Stimulated activated naive CD8-positive, alpha-beta T cell treated with anti-CD3 and anti-CD28 coated beads, Interleukin-15, Interleukin-2, amounts not matched to agents 100 U/mL and 50 U/mL, for 24 hours (primary cell): ENCODE measurements at places on chromosomes 4 and X.

- no peak for DNase-seq
Observed at GRCh38 chr4:94508296-94508695, 56.6 kb downstream of the PDLIM5 start.

- DNase-seq = no peak
Observed at GRCh38 chr4:60945641-60946040, 254.5 kb upstream of the ADGRL3 start.

DNA sequence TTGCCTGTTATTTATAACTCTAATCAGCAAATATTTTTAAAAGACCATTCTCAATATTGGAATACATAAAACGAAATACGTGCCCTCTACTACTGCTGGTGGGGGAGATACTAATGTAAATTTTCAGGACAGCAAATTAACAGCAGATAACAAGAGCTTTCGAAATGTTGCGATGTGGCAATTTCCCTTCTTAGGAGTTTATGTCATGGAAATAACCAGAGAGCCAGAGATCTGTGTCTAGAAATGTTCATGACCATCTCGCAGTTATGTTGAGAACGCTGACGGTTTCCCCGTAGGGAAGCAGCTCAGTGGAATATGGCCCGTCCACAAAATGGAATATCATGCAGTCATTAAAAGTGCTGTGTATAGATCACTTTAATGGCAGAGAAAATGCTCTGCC lies 238.4 kb upstream of the PSAPL1 start:
- DNase-seq = no peak

- DNase-seq = no peak
Observed at GRCh38 chr4:168388890-168389289, 70.3 kb upstream of the DDX60 start.

GRCh38 chr4:84099599-84099998 lies 399.5 kb downstream of the NKX6-1 start:
- no peak for DNase-seq

DNA sequence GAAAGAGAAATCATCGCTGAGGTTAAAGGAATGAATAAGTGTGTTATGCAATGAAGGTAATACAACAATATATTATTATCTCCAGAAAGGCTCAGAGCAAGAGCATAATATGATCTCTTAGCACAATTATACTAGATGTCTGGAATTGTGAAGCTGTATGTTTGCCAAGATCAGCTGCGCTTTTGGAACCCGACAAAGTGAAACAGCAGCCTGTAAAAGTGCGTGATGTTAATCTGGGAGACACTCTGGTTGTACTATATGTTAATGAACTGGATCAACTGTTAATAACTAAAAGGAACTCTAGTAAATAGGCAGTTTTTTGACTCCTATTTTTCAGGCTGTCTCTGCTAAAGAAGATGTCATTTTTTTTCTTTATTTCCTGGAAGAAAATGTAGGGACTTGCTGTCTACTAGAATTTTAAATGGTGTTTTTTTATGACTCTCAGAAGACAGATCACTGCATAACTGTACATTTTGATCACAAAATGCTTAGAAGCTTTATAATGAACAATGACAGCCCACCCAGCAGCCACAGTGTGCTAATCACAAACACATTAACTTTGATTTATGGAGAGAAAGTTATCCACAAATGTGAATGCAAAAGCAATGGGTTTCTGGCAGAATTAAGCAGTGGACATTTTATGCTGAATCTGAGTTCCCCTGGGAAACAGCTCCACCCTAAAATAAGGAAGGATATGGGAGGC lies 50.2 kb downstream of the UGT2B28 start:
- no peak for DNase-seq

DNA sequence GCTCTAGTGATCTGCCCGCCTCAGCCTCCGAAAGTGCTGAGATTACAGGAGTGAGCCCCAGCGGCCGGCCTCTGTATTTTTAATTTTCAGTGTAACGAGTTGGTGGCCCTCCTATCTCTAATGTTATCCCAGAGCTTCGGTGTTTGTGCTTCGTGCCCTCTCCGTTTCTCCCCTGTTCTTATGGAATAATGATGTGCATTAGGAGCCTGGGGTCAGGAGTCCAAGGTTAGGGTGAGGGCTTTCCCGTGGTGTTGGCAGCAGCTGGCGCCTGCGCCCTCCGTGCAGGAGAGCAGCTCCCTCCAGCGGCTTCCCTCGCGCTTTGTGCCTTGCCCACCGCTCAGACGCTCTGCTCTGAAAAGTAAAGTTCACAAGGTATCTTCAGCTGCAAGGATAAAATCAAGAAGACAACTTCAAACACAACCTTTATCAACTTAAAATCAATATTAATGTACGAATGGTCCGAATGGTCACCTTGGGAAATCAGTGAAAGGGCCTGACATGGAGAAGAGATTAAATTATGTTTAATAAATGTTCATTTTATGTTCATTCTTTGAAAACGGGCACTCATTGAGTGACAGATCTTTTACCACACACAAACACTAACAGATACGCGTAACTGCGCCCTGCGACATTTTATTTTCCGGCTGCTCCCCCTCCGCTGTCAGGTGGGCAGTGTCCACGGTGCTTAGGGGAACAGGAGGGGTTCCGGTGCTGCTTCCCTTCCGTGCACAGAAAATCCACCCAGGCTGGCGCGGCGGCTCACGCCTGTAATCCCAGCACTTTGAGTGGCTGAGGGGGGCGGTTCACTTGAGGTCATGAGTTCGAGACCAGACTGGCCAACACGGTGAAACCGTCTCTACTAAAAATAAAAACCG lies 62.4 kb downstream of the TRAPPC11 start:
- DNase-seq = peak; percentile 67

DNA sequence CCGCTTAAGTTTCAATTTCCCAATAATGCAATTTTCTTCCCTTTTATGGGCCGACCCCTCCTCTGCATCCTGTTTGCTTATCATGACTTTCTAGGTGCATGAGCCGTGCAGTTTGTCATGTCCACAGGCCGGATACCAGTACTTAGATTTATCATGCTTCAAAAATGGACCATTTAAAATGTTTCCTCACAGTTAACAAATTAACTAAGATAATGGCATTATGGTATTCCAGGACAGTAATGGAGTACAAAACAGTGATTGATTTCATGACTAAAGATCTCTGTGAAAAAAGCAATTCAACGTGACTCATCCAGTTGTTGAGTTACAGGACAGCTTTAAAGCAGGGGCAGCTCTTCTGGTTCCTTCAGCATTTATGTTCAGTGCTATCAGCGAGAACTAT lies 23.0 kb downstream of the SNX25 start:
- no peak for DNase-seq

DNA sequence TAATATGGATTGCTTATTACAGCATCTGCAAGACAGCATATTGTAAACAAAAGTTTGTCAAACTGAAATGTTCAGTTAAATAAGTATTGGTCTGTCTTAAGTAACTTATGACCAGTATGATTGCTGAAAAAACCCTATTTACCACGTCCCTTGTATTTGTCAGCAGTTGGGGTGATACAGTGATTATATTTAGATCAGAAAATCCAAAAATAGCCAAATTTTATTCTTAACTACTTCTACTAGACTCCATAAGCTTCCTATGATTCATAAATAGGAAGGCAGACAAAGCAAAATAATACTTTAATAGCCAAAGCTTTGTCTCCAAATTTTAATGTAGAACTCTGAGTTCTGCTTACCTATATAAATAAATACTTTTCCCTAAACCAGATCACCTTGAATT lies 45.3 kb downstream of the TBCK start:
- DNase-seq = no peak

DNA sequence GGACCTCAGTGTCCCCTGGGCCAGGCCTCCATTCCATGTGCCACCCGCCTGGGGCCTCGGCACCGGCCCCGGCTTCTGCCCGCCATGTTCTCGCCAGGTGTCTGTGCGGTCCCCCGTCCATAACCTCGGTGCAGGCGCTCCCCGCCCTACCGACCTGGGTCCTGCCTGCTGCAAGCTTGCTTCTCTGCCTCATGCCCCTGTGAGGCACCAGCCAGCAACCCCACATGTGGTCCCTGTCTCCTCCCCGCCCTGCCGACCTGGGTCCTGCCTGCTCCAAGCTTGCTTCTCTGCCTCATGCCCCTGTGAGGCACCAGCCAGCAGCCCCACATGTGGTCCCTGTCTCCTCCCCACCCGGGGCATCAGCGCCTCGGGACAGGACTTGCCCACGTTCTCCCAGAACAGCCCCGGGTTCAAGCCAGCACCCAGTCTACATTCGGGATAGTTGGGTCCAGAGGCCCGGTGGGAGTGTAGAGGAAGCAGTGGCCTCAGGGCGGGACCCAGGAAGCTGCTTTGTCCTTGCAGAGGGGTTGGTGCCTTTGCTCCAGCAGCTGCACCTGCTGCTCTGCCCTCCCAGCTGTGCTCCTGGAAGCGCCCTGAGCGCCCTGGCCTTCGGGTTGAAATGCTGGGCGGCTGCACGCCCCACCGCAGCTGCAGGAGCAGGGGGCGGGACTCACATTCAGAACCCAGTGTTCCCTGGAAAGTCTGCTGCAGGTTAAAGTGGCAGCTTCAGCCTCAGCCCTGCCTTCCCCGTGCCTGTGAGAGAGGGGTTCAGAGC lies 20.1 kb upstream of the UVSSA start:
- DNase-seq = no peak

DNA sequence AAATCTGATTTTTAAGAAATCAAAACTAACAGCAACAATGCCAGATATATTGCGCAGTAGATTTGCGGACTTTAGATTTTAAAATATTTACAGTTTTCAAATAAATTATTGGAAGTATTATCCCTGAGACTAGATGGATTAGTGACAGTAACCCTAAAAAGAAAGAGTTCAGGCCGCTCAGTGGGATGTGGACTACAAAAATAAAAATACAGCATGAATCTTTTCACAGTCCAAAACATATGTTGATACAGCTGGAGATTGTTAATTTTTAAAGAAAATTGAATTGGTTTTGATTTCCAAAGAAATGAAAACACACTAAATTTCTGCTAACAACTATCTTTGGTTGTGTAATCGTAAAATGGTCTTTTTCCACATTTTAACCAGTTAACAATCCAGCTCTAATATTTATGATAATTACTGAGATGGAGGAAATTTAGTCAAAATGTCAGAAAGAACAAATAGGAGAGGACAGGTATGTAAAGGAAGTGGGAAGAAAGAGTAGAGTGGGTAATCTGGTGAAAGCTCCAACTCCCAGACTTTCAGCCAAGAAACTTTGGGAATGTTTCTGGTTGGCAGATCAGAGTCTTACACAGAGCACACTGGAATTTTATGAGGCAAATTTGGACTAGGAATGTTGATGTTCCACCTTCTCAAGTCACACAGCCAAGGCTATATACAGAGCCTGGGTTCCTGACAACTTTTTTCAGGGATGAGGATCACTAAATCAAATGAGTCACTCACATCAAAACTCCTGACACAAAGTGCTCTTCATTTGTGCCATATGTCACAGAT lies 15.1 kb downstream of the C4orf36 start:
- no peak for DNase-seq

GRCh38 chr4:122508083-122508482 lies 51.6 kb upstream of the IL2 start:
- no peak for DNase-seq
